ENCODE measurements at places on chromosomes 6 and 20.

DNA sequence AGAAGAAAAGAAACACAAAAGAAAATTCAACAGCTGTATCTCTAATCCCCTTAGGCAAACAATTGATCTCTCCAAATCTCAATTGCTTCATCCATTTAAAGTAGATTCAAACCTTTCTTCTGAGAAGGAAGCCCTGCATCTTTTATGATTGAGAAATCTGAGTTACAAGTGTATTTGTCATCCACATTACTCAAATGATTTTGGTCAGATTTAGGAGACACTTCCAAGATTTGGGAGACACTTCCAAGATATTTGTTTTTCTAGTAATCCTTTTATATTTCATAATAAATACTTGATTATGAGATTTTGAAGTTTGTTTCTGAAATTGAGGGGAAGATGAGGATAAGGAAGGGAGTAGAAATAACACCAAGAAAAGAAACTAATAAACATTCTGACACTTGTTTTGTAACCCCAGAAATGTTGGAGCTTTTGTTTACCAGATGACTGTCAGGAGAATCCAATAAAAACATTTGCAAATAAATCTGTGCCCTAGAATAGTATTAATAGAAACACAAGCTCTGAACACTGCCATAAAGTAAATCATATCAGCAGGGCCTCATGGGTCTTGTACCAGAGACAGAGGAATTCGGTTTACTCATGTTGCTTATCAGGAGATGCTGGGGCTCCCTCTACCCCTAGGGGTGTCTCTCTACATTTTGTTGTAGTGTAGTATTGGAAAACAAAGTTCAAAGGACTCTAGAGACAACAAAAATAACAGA, 314.3 kb upstream of the NT5E start:
- no peak for DNase-seq

- no peak for DNase-seq
Measured at GRCh38 chr6:141260627-141261015, 872.1 kb upstream of the GJE1 start.

DNA sequence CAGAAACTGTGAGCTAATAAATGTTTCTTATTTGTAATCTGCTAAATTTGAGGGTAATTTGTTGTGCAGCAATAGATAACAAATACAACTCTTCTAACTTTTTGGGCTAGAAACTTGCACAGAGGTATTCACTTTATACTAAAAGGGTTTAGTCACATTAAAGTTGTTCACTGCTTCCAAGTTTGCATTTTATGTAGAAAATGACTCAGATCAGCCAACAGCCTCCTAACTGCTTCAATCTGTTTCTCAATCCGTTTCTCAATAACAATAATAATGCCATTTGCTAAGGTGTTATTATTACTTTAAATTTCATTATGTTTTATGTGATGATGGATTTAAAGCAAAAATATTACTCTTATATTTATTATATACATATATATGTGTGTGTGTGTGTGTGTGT, 213.9 kb downstream of the CENPW start:
- DNase-seq: no peak

- DNase-seq: no peak
Measured at GRCh38 chr6:140956571-140957369, 1176.0 kb upstream of the GJE1 start.

DNA sequence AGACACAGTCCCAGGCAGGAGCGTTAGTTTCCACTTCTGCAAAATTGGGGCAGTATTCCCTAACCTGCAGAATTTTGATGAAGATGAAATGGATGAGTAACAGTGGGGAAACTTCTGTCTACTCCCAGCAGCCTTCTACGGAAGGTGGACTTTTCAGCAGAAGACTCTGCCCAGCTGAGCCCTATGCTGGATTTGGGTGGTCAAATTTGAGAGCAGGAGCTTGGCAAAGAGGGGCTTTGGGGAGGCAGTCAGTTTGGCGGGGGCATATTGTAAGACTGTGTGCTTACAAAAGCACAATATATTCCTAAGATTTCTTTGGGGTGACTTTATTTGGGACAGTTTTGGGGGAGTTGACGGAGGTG, 5.4 kb upstream of the SDCBP2 start:
- DNase-seq: no peak
